ENCODE measurements at places on chromosomes 13 and 19.
A peak's percentile ranks its signal among the peaks of the same experiment; 100 is the strongest.

GRCh38 chr13:100753376-100753775, 78.8 kb upstream of the TMTC4 start:
- H3K4me1 ChIP-seq: no peaks in the 10 kb centered on the region
- H3K27me3 ChIP-seq: no peaks in the 10 kb centered on the region
- DNase-seq: no peak
- H3K4me3 ChIP-seq: no peak overlapping the region

DNA sequence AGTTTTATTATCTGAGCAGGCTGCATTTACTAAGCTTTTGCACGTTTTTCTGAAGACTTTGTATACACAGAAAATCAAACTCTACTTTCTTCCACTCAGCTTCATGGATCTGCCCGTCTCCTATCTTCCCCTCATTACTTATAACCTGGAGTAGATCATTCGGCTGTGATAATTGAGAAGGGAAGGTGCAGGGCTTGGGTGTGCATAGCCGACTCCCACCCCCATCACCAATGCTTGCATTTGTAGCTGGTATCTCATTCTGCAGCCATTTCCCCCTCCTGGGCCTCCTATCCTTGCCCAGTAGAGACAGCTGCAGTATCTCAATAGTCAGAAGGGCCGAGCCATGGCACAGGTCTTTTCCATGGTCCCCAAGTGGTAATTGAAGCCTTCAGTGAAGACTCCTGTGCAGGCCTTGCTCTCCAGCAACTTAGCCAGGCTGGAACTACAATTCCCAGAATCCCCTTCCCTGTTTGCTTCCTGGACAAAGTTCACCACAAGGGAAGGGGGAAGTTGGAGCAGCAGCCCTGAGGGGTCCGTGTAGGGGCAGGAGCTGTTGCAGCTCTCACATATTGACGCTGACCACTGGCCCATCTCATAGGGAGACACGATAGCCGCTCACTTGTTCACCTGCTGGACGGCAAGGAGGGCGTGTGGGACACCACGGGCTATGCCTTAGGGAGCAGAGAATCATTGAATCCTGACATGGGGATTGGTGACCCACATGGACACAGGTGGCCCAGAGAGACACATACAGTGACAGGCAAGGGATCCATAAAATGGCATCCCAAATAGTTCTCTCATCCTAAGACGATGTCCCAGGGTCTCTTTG, 2.1 kb upstream of the SIGLEC8 start:
- H3K4me1 ChIP-seq: no peaks in the 10 kb centered on the region
- H3K27ac ChIP-seq: no peak overlapping the region
- H3K4me3 ChIP-seq: no peak overlapping the region
- no peak for DNase-seq

- peak; percentile 83 for DNase-seq
- H3K4me3 ChIP-seq: no peak overlapping the region
- no peaks in the 10 kb centered on the region for H3K36me3 ChIP-seq
These were observed 6.8 kb upstream of the CARM1 start for GRCh38 chr19:10864538-10864899.

DNA sequence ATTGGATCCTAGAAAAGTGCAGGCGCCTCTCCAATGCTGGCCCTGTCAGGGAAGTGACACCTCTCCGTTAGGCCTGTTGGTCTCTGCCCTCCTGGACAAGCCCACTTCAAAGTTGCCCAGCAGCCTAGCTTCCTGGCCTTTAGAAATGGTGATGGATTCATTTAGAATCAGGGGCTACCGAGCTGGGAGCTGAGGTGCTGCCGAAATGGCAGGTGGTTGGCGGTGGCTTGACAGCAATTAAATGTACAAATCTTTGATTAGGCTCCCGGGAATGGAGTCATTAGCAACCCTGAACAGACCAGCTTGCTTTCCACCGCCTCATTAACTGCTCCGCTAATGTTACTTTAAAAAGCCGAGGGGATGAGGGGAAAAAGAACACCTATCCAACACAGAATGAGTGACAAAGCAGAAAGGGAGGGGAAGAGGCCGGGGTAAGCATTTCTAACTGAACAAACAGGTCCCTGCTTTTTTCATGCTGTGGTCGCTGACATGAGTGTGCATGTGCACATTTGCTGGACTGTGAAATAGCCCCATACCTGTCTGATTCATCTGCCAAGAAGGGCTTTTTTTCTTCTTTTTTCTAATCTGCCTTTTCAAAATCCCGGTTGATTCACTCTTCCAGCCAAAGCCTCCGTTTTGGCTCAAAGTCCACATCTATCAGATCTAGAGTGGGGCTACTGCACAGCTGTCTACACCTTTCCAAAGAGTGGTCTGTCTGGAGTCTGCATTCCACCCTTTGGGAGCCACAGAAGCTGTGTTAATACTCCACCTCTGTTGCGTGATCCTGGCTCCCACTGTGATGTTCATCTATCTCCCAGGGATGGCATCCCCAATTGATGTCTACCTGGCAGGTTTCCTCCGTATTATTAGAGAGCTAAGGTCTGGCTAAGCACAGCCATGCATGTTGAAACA, 431.9 kb downstream of the COG6 start:
- H3K36me3 ChIP-seq: no peaks in the 10 kb centered on the region
- no peak for DNase-seq
- no peak overlapping the region for H3K4me3 ChIP-seq
- H3K27ac ChIP-seq: no peak overlapping the region
- H3K4me1 ChIP-seq: no peaks in the 10 kb centered on the region
- H3K27me3 ChIP-seq: no peaks in the 10 kb centered on the region

- H3K36me3 ChIP-seq: peaks cover 5% of the 10 kb centered on the region
- H3K27ac ChIP-seq: no peak overlapping the region
- H3K4me3 ChIP-seq: no peak overlapping the region
- no peaks in the 10 kb centered on the region for H3K27me3 ChIP-seq
These were observed 33.0 kb downstream of the ZMYM2 start for GRCh38 chr13:19991531-19991930.

DNA sequence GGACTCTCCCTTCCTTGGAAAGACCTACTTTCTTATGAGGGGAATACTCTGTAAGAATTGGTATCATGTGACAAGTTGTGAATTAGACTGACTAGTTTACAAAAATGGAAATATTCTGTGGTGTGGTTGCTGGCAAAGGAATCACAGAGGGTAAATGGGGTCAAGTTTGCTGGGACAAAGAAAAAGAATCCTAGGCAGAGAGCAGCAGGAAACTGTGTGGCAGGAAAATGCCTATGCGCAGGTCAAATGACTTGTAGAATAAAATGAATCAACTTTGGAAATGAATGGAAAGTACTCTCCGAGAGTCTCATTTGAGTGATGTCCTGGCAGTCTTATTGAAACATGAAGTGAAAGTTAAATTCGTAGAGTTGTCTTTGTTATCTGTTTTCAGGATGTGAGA, 1250.7 kb downstream of the UQCRFS1 start:
- H3K27me3 ChIP-seq: no peaks in the 10 kb centered on the region
- no peak for DNase-seq
- H3K36me3 ChIP-seq: no peaks in the 10 kb centered on the region
- H3K4me3 ChIP-seq: no peak overlapping the region

DNA sequence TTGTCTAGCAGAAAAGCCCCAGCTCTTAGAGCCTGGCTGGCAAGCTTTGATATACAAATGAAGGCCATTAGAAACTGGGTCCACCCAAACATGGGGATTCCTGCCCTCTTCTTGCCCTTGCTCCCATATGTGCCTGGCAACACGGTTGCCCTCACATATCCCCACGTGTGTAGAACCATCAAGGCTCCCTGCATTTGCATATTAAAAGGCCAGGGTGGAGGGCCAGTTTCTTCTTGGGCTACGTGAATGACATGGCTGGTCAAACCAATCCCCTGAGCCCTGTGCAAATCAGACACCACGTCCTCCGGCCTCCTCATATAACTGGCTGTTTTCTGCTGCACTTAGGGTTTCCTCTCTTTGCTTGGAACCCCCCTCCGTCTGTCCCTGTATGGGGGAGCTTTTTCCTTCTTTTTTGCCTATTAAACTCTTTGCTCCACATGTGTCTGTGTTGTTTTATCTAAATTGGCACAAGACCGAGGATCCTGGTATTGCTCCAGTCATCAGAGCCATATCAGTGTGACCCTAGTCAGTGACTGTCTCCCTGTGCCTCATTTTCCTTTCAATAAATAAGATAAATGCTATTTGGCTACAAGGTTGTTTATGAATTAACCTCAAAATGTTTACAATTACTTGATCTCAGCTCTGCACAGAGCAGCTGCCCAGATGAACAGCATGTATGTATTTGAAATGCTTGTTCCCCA, 30.3 kb upstream of the CEACAM1 start:
- H3K27me3 ChIP-seq: no peaks in the 10 kb centered on the region
- H3K36me3 ChIP-seq: no peaks in the 10 kb centered on the region
- no peak overlapping the region for H3K4me3 ChIP-seq
- peaks cover 11% of the 10 kb centered on the region for H3K4me1 ChIP-seq
- H3K27ac ChIP-seq: peak overlapping the region; percentile 62
